ENCODE measurements at places on chromosomes 2 and 18. TPM values are rescaled to one million over a fixed set of nuclear protein-coding genes. Genes with fewer than 3 reads are reported as not detected.

Gene FAM237A
- not detected for total RNA-seq

Gene CHRND
- total RNA-seq = not detected

Gene RTTN
- 21.3 TPM for total RNA-seq

Gene NABP1
- 38.6 TPM for total RNA-seq

Gene LDLRAD4
- total RNA-seq = 24.7 TPM

Gene SLC16A14
- 0.06 TPM for total RNA-seq

Gene STPG4
- total RNA-seq = 0.31 TPM

Gene GBX2
- 1.6 TPM for total RNA-seq

Gene LYPD1
- total RNA-seq = 3.1 TPM

Gene TMEM178A
- not detected for total RNA-seq

Gene CIDEA
- 0.19 TPM for total RNA-seq

Gene SCYGR4
- total RNA-seq = not detected

Gene UGT1A5
- total RNA-seq = not detected

Gene MC4R
- total RNA-seq = not detected

Gene SGPP2
- not detected for total RNA-seq

Gene MROH2A
- total RNA-seq = not detected

Measured in bladder microvascular endothelial cell (primary cell).